ENCODE measurements at places on chromosomes 7 and 10.

DNA sequence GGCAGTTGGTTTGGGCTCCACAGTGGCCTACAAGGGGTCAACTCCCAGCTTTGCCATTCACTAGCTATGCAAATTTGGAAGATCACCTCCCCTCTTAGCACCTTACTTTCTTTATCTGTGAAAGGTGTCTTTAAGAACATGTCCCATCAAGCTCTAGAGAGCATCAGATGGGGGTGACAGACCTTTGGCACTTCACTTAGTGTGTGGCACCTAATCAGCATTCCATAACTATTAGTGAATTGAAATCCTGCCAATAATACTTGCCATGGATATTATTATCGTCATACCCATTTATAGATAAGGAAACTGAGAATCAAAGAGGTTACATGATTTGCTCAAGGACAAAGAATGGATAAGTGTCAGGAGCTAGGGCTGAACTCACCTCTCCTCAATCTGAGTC, 51.9 kb downstream of the PLPP4 start:
- no peak for DNase-seq

GRCh38 chr7:70520611-70521010, 611.3 kb upstream of the GALNT17 start:
- DNase-seq = no peak

DNA sequence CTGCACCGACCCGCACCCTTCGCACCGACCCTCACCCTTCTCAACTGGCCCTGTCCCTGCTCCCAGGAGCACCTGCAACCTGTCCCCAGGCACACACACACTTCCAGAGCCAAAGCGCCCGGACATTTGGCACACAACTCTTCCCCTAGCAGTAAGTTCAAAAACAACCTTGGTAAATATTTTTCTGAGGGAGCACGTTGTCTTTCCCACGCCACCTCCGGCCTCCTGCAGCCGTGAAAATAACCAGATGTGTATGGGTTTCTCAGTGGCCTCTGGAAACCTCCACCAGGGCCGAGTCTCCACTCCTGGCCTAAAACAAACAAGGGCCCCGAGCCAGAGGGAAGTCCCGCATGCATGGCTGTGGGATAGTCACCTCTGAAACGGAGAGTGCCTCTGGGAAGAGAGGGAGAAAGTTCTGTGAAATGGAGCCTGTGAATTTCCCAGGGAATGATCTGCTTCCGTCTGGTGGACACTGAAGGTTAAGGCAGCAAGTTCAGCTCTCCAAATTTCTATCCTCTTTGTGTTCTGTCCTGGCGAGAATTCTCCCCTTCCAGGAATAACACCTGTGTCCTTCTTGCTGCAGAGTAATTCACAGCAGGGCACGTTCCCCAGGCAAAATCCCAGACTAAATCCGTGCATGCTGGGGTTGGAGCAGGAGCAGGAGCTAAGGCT, 15.8 kb downstream of the PODXL start:
- no peak for DNase-seq

DNA sequence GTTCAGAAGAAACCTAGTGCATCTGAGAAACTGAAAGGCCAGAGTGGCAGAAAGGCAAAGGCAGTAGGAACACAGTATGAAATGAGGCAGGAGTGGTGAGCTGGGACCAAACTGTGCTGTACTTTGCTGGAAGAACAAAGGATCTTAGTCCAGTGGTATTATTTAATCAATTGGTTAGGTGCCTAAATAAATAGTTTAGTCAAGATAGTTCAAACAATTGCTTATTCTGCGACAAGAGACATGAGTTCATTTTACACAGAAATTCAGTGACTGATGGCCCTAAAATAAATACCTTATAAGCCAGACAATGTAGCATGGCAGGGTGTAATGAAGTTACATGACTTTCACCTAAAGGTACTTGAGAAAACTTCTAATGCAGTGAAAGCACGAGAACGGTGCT, 181.8 kb upstream of the LRRN3 start:
- DNase-seq = no peak

DNA sequence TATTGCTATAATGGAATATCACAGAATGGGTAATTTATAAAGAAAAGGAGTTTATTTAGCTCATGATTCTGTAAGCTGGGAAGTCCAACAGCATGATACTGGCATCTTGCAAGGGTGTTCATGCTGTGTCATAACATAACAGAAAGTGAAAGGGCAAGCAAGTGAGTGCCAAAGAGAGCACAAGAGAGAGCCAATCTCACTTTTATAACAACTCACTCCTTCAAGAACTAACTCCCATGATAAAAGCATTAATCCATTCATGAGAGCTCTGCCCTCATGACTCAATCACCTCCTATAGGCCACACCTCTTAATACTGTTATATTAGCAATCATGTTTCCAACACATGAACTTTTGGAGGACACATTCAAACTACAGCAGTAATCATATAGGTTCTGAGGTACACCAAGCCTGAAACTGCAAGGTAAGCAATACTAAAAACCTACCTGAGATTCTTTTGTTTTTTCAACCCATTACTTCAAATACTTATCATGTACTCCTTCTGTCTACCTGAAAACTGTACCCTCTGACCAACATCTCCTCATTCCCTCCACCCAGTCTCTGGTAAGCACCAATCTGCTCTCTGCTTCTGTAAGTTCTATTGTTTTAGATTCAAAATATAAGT, 219.7 kb downstream of the MTERF1 start:
- DNase-seq = no peak
